Occipital lobe (tissue), 3 donors: ENCODE measurements at places on chromosomes 1 and 21. TPM values are rescaled to one million over a fixed set of nuclear protein-coding genes. Genes with fewer than 3 reads are reported as not detected.

PROK1 gene
- not detected for total RNA-seq

REN gene
- total RNA-seq, result not detected

SPRR2F gene
- not detected for total RNA-seq

NES gene
- 24.0 TPM for total RNA-seq

ATAD3B gene
- total RNA-seq, result 11.7 TPM

DVL1 gene
- 70.7 TPM for total RNA-seq
